ENCODE measurements at places on chromosomes 3 and 15.
A peak's percentile ranks its signal among the peaks of the same experiment; 100 is the strongest.

DNA sequence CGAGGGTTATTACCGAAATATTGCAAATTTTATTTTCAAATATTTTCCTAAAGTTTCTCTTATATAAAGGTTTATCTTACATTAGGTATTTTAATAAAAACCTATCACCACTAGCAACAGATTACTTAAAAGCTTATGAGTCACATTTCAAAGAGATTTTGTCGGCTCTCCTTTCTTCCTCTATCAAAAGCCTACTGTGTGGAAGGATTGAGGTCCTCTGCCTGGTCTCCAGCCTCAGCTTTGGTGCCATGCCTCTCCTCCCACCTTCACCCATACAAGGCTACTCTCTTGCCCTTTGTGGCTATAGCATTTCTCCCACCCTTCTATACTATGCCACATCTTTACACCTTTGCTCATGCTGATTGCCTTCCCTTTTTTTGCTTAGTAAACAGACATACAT, 199.3 kb downstream of the TNIK start:
- no peak for DNase-seq

DNA sequence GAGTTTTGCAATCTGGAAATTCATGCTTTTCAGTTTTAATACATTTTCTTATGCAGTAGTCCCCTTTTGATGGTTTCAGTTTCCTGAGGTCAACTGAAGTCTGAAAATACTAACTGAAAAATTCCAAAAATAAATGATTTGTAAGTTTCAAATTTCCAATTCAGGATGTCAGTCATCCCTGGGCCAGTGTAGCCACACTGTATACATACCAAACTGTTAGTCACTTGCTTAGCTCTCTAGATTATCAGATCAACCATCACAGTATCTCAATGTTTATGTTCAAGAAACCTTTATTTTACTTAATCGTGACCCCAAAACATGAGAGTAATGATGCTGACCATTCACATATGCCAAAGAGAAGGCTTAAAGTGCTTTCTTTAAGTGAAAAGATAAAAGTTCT, 715.5 kb downstream of the GBE1 start:
- no peak for DNase-seq

- DNase-seq: no peak
Measured at GRCh38 chr15:60026555-60026954, 22.4 kb downstream of the FOXB1 start.

- DNase-seq: no peak
Measured at GRCh38 chr3:47961036-47961435, 55.2 kb downstream of the MAP4 start.

DNA sequence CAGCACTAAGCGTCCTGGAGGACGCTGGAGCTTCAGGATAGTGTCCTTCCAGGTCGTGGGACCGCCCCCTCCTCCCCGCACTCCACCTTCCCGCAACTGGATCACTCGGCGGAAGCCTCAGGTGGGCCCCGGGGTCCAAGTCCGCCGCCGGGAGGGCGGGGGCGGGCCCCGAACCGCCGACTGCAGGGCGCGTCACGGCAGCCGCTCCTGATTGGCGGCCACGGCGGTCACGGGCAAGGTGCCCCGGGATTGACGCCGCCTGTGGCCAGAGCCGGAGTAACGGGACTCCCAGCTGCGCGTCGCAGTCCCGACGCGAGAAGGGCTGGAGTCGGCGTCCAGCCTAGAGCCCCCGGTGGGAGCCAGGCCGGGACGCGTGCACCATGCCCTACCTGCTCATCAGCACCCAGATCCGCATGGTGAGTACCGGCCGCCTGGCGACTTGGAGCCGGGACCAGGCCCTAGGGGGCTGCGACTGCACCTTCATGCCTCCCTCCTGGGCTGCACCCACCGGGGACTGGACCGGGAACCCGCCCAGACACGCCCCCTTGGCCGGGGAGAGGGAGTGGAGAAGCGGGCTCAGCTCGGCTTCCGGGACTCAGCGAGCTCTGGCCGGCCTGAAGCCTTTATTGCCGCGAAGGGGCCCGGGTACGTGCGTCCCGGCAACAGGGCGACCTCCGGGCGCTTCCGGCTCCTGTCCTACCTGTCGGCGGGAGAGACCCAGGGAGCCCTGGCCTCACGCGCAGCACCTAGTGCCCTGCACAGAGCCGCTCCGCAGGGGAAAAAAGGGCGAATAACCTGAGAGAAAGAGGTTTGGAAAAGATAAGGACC, at the start of gene GCHFR:
Gene GCHFR (plus strand): TSS at position 268 of the 828 bp plus-strand sequence. CDS start 113 bp downstream, at position 381.
- DNase-seq: no peak

DNA sequence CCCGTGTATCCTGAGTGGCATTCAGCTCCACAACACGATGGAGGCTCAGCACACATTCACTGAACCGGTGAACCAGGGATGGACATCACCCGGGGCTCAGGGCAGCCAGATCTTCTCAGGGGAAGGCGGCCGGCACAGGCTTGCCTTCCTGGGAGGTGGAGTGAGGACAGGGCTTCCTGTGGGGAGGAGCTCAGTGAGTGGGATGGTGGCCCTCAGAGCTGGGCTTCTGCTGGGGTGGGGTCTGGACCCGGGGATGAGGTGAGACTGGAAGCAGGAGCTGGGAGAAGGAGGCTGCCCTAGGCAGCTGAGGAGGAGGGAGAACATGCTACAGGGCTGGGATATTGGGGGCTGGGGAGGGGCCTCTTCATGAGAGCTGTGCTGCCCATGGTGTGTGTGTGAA, 58.5 kb upstream of the PRR23E start:
- no peak for DNase-seq

DNA sequence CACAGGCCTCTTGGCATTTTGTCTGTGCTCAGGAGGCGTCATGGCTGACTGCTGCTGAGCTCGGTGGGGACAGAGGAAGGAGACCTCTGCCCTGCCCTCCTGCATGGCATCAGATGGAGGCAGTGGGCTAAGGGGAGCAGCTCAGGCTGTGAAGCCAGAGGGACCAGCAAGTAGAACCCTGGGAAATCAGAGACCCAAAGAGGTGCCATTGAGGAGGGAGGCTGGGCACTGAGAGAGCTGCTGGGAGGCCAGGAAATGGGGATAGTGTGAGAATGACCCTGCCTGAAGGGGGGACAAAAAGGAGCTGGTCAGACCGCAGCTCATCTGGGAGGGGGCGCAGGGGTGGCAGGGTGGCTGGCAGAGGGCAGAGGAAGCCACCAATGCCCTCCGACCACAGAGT, 136.8 kb downstream of the FBLN2 start:
- no peak for DNase-seq

GRCh38 chr3:61090389-61091169, 160.7 kb downstream of the FHIT start:
- DNase-seq: no peak

GRCh38 chr3:108180194-108180593, 42.0 kb downstream of the IFT57 start:
- DNase-seq: peak; percentile 55

GRCh38 chr15:47333734-47334133, 383.6 kb upstream of the SEMA6D start:
- no peak for DNase-seq

DNA sequence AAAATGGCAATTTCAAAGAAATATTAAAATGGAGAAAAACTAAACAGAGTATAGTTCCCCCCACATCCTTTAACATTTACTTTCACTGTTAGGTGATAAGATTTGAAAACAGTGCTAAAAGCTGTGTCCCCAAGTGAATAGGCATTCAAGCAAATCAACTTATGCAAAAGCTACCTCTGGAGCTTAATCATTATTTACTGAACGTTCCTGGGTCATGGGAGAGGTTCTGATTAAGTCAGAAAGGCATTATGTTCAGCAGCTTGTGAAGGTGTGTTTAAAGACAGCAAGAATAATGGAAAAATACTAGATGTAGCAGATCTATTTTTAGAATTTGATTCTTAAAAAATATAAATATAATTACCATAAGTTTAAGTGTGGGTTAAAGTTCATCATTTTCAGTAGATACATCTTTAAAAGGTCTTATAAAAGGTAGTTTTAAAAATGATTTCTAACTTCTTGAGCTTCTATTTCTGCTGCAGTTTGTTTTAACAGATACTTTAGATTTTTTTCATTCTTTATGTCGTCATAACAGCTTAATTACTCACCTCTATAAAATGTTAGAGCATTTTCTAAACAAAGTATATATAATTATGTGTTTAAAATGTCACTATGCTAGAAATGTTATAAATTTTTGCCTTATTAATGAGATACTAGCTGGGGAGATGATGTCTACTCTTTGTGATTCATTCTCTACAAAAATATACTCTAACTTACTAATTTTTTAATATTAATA, 127.9 kb downstream of the MITF start:
- DNase-seq: no peak

- no peak for DNase-seq
Measured at GRCh38 chr3:151169262-151169947, 33.6 kb downstream of the GPR171 start.

GRCh38 chr15:70299931-70300869, 202.5 kb upstream of the TLE3 start:
- DNase-seq: no peak

- DNase-seq: no peak
Measured at GRCh38 chr3:38532529-38532928, 36.4 kb downstream of the EXOG start.

- DNase-seq: peak; percentile 12
Measured at GRCh38 chr3:183576487-183577107, 21.1 kb upstream of the KLHL6 start.

DNA sequence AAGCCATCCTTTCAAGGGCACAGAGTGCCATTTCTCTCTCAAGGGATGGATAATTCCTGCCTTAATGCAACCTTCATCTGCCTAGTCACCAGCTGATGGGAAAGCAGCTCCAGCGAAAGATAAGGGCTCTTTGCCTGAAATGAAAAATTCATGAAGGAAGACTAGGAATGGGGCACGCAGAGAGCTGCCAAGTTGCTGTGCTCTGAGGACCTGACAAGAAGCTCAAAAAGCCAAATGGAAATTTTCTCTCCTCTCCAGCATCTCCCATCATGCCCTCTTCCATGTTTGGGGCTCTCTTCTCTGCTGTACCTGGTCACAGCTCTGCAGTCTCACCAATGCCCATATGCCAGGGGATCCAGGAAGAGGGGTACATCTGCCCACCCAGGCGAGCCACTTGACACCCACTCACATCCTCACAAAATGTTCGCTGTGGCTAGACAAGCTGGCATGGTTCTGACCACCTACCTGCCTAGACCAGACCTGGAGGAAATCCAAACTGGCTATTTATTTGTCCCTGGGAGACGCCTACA, 29.3 kb upstream of the ABHD2 start:
- DNase-seq: no peak

GRCh38 chr3:49630784-49631183, 43.4 kb upstream of the APEH start:
- DNase-seq: no peak

GRCh38 chr15:29324746-29325145, 55.1 kb upstream of the NSMCE3 start:
- peak; percentile 60 for DNase-seq
